SK-N-MC (cell line): ENCODE measurements at places on chromosomes 13 and 19.

- no peak for DNase-seq
Measured at GRCh38 chr13:46639033-46639981, 86.3 kb downstream of the LRCH1 start.

DNA sequence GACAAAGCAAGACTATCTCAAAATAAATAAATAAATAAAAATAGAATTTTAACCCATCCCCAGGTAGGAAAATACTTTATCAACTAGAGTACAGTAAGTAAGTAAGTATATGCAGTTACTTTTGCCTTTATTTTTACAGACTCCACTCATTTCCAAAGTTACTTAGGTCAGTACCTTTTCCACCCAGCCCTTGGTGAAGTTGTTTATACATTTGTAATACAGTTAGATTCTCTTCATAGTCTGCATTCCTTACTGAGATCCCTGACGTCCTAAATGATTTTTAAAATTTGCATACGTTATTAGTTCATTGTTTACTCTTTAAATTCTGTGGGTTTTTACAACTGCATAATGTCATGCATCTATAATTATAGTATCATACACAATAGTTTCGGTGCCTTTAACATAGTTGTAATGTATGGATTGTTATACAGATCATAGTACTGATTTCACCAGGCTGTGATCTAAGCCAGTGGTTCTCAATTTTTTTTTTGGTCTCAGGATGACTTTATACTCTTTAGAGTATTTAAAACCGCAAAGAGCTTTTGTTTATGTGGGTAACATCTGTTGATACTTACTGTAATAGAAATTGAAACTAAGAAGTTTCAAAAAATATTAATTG, 10.4 kb downstream of the SETDB2 start:
- no peak for DNase-seq

GRCh38 chr19:4516939-4517300, 1.4 kb downstream of the PLIN4 start:
- no peak for DNase-seq

- no peak for DNase-seq
Measured at GRCh38 chr19:18898081-18898606, 2.2 kb upstream of the CERS1 start.

DNA sequence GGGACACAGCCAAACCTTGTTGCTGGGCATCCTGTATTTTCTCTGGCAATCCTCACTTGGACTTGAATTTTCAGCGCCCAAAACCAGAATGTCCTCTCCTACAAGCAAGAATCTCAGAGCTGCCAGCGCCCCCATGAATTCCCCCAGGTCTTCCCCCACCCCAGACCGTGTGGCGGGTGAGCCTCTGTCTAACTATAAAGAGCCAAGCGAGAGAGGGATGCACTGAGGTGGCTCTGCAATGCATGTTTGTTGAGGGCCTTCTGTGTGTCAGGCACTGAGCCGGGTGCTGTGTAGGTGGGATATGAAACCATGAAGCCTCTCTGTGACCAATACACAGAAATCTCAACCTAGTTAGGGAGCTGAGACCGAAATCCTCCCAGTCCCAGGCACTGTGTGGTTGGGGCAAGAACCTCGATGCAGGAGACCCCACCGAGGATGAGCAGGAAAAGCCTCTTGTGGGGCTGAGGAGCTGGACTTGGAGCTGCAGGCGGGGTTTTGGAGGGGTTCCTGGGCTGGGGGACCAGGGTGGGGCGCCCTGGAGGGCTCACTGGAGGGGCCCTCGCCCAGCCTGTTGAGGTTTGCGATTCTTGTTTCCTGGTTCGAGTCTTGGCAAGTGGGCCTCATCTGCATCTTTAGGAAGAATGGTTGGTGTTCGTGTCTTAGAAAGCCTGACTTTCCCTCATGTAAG, 12.4 kb upstream of the PROZ start:
- DNase-seq = no peak

DNA sequence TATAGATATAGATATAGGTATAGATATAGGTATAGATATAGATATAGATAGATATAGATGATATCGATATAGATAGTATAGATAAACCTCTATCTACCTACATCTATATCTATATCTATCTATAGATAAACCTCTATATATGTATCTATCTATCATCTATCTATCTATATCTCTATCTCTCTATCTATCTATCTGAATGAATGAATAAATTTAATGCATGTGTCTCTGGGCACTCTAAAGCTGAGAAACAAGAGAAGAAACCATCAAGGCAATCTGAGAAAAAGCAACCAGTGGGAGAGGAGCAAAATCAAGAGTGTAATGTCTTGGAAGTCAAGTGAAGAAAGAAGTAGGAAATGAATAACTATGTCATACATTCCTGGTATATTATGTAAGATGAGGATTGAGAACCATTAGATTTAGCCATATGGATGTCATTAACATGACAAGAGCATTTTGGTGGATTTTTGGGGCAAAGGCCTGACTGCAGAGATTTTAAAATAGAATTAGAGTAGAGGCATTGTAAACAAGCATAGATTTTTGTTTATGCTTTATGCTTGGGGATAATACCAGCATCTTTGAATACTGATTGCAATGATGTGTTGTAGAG, 1262.7 kb upstream of the MIR17HG start:
- DNase-seq = no peak

GRCh38 chr13:51879133-51879532, 17.4 kb downstream of the CCDC70 start:
- no peak for DNase-seq

- DNase-seq = no peak
Measured at GRCh38 chr19:16288544-16288943, 36.1 kb upstream of the KLF2 start.

GRCh38 chr13:42063105-42063504, 14.7 kb downstream of the DGKH start:
- DNase-seq = no peak

GRCh38 chr19:2041433-2041682, 9.7 kb downstream of the MKNK2 start:
- DNase-seq = no peak

GRCh38 chr19:49864890-49865289, 2.5 kb downstream of the PNKP start:
- DNase-seq = no peak

DNA sequence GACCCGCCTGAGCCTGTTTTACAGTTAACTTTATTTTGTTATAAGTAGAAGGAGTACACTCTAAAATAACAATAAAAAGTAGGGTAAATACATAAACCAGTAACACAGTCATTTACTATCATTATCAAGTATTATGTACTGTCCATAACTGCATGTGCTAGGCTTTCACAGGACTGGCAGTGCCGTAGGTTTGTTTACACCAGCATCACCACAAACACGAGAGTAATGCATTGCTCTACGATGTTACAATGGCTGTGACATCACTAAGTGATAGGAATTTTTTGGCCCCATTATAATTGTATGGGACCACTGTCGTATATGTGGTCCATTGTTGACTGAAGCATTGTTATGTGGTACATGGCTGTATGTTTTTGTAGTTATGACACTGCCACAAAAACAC, 41.3 kb upstream of the SLC7A9 start:
- DNase-seq = no peak

DNA sequence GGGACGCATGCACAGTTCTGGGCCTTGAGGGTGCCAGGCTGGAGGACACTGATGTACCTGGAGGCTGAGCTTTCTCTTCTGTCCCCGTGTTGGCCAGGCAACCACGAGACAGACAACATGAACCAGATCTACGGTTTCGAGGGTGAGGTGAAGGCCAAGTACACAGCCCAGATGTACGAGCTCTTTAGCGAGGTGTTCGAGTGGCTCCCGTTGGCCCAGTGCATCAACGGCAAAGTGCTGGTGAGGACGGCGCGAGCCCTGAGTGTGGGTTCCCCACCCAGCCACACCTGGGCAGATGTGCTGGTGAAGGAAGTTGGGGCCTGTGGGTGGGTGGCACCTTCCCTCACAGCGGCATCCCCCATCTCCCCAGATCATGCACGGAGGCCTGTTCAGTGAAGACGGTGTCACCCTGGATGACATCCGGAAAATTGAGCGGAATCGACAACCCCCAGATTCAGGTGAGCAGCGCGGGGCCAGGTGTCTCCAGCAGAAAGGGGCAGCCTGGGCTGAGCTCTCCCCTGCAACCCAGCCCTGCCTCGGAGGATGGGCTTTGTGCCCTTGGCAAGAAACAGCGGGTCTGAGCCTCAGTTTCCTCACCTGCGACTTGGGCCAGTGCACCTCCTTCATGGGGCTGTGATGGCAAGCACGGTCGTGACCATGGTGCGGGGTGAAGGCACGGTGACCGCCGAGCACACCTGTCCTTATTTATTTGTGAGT, 26.2 kb downstream of the CCDC8 start:
- no peak for DNase-seq

GRCh38 chr13:59885076-59885475, 278.7 kb downstream of the DIAPH3 start:
- DNase-seq = no peak

GRCh38 chr13:41916173-41916954, 44.5 kb downstream of the VWA8 start:
- DNase-seq = peak; percentile 59

DNA sequence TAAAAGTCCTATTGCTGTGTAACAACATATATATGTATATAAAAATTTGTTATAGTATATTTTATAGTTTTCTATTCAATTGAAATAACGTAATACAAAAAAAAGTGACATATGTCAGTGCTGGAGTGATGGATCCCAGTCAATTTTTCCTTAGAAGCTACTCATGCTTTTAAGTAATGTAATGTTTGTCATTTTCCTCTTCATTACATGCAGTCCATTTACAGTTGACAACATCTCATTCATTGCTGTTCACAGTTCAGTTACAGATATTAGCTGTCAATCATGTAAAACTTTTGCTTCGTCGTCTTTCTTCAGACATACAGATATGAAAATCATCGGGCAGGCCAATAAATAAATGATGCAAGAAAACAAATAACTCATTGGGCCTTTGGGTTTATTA, 525.1 kb upstream of the PRR20A start:
- no peak for DNase-seq

DNA sequence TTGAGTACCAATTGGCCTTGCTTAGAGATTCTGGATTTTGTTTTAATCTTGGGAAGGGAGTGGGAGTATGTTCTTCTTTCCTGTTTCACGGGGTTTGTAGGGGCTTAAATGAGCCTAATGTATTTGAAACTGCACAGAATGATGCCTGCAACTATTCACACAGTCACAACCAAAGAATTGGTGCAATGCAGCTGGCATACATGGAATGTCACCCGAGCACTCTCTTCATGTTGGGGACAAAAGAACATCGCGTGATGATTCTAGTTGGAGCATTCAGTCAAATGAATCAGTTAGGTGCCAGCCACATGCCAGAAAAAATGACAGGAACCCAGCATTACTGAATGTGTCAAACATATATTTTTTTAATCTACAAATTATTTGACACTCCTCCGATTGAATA, 22.1 kb downstream of the STARD13 start:
- no peak for DNase-seq
